GM12865 (cell line): ENCODE measurements at places on chromosomes 12 and 14.

- DNase-seq, result no peak
Measured at GRCh38 chr12:107474099-107474498, 211.5 kb upstream of the PWP1 start.

DNA sequence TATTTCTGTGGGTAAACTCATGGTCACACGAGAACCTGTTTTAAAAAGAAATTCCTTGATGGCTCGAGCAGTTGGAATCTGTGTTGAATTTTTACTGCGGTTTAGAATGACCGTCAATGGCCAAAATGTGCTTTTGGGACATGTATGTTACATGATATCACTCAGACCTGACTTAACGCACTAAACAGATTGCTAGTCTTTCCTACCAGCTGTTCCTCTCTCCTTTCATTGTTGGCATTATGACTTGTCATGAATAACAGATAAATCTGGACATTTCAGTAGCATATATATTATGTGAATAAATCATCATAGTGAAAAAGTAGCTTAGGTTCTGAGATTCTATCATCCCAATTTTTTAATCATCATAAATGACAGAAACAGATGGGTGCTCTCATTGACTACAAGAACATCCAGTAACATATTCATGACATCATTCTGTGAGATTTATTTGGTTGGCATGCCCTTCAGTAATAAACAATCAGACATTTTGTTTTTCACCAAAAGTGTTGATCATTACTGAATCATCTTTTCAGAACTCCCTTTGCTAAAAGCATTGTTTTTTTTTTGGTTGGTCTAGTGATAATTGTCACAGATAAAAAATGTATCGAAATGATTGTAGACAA, 57.9 kb upstream of the NAV3 start:
- DNase-seq, result no peak

GRCh38 chr12:92468358-92469020, 234.3 kb upstream of the PLEKHG7 start:
- DNase-seq, result peak; percentile 78

DNA sequence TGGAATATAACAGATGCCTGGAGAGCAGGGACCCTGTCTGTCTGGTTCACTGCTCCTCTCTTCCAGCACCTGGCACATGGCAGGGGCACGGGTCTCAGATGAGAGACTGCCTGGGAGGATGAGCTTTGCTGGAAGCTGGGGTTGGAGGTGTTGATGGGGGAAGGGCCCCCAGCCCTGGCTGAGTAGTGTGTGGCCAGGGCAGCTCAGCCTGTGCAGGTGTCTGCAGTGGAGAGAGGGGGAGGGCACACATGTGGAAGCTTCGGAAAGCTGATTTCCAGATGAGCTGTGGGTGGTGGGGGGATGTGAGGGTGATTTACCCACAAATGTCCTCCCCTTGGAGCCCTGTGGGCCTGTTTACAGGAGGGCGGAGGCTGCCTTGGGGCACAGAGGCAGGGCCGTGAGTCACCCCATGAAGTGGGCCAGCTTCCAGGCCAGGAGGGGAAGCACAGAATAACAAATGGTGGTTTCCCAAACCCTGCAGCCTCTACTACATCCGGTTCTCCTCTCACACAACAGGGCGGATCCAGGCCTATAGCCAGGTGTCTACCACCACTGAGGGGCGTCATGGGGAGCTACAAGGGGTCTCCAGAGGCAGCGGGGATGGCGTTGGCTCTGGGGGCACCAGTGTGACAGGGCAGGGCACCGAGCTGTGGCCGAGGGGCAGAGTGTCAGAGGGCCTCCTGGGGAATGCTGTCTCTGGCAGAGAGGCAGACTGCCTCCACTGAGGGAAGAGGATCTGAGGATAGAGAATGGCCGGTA, 11.0 kb downstream of the KRT7 start:
- peak; percentile 90 for DNase-seq

DNA sequence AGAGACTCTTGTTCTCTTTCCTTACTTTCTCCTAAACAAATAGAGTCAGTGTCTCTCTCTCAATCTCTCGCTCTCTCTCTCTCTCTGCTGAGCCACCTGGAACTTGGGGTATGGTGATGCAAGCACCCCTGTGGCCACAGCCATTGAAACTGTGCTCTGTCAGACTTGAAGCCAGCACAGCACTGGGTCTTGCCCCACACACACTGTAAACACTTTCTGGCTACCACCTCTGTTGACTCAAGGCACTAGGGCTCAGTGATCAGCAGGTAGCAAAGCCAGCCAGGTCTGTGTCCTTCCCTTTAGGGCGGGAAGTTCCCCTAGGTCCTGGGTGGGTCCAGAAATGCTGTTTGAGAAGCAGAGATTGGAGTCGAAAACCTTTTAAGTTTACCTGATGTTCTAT, 125.9 kb upstream of the GARIN6 start:
- DNase-seq, result peak; percentile 5

- DNase-seq, result no peak
Measured at GRCh38 chr12:49260166-49260565, 4.7 kb upstream of the TUBA1C start.

DNA sequence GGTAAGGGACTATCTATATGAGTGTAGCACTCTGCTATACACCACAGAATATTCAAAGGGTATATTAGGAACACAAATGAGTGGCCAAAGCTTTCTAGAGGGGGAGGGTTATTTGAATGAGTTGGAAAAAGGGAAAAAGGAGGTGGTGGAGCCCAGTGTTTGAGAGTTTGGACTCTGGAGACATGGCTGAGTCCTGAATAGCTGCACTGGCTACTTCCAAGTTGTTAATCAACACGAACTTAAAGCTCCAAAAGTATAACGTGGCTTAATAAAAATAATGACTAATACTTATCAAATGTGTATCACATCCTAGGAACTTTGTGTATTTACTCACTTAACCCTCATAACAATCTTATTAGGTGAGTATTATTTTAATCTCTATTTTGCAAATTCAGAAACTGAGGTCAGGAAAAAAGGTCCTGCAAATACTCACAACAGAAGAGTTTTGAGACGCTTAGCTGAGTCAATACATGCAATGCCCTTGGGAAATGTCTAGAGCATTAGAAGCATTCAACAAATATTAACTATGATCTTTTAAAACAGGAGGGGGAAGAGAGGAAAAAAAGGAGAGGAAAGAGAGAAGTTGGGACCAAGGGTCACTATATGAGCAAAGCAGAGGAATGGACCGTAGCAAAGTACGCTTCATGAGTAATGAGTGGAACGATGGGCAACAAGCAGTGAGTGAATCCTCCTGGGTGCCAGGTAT, 189.5 kb upstream of the HMGA2 start:
- no peak for DNase-seq

DNA sequence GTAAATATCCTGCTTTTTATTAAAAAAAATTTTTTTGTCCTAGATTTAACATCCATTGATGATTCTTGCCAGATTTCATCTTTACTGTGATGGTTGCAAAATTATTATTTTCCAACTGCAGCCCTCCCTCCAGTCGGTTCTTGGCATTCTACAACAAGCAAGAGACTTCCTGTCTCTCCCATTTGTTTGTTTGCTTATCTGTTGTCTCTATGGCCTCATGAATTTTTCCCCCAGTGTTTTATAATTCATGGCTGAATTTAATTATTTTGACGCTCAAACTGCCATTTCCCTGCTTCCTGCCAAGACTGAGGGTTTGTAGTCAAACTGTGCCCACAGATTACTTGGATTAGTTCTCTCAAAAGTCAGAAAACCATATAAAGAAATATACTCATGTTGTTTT, 25.9 kb downstream of the CGRRF1 start:
- DNase-seq, result no peak

- DNase-seq, result no peak
Measured at GRCh38 chr14:32727832-32728231, 210.8 kb upstream of the NPAS3 start.

GRCh38 chr12:84857525-84858208, 54.9 kb downstream of the SLC6A15 start:
- no peak for DNase-seq

GRCh38 chr14:96827290-96827689, 30.1 kb downstream of the VRK1 start:
- DNase-seq, result no peak
